Activated CD4-positive, alpha-beta T cell treated with anti-CD3 and anti-CD28 coated beads, Interleukin-2, amount 50 U/mL, for 4 hours (primary cell): ENCODE measurements at places on chromosomes 6 and 20.

DNA sequence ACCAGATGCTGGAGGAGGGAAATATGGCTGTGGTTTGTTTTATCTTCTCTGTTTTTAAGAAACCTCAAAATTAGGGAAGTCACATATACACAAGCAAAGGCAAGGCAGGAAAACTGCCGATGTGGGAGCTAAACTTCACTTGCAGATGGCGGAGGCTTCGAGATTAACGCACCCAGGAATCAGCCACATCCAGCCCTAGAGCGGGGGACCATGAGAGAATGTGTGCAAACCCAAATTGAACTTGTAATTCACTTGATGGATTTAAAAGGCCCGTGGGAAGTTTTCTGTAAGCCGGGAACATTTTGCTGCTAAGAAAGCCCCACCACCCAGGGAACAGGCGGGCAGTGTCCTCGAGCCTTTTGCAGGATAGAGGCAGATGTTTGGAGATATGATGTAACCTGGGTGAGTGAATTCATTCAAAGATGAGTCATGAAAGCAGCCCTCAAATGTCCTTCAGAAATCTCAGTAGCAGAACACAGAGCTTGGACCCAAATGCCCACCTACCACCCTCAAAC lies 39.9 kb downstream of the PREX1 start:
- no peak for DNase-seq

DNA sequence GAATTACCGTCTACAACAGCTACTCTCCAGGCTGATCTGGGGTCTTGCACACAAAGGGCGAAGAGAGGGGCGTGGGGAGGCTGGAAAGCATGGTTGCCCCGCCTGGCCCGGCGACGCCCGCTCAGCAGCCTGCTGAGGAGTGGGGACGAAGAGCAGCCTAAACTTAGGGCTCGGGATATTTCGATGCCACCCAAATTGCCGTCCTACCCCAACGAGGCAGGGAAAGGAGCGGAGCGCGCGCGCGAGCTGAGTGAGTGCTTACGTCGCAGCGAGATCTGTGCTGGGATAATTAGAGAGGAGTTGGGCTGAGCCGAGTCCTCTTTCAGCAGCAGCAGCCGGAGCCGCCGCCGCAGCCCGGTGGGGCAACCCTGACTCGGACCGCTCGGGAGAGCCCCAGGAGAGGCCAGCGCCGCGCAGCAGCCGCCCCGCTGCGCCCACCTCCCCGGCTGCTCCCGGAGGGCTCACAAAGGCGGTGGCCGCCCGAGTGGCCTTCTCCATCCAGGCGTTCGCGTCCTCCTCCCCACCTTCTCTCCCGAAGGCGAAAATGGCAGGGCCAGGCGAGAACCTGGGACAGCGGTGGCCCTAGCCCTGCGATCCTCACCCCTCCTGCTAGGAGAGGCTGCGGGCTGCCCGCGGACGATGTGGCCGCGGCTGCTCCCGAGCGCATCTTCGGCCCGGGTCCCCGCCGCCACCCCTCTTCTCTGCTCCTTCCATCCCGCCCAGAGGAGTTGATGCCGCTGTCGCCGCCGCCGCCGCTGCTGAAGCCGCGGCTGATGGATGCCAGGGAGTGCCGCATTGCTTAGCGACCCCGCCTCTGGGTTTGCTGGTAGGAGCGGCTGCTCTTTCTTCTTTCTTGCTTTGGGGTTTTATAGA lies at the start of gene CLVS2:
TSS of gene CLVS2 (plus strand) at position 315 of the 873 bp plus-strand sequence. CDS start 1,543 bp downstream, outside the sequence.
- no peak for DNase-seq

DNA sequence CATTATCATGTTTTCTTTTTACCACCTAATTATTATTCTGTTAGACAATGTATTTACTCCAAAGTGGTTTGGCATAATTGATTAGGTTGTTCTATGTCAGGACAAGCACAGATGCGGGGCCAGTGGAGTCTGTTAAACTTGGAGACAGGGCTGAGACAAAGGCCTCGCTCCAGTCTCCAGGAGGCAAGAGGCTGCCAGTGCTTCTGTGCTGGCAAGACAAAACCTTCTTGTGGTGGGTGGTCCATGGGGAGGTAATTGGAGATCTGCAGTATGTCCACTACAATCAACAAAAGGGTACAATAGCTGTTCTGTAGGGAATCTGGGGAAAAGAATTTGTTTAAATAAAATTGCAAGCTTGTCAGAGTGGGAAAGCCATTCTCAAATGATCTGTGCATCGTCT lies 677.2 kb upstream of the SLC35B3 start:
- no peak for DNase-seq

- no peak for DNase-seq
Measured at GRCh38 chr20:59110607-59111006, 53.0 kb upstream of the ZNF831 start.

GRCh38 chr20:48102076-48102787 lies 317.0 kb upstream of the SULF2 start:
- no peak for DNase-seq

DNA sequence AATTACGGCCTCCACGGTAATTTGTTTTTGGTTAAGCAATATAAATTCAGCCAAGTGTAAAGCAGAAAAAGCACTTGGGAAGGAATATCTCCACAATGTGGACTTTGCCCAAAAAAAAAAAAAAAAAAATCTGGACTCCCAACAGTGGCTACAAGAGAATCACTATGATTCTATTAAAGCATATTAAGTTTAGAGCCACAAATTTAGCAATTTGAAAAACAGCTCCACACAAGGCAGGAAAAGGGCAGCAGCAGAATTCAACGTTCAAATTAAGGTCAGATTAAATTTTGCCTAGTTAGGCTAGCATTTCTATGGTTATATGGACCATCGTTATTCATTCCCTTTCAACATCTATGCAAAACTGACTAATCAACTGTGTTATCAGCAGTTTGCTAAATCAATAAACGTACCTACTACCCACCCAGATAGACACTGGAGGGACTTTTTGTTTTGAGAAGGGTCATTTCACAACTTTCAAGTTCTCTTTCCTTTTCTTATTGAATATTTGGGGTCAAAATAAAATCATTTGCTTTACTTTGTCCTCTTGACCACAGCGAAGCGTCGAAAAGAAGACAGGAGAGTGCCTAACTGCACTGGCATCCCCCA lies 1.0 kb downstream of the MCM9 start:
- no peak for DNase-seq

- no peak for DNase-seq
Measured at GRCh38 chr20:52748285-52748932, 223.7 kb upstream of the TSHZ2 start.

- DNase-seq, result peak; percentile 49
Measured at GRCh38 chr6:75526502-75527127, 33.0 kb upstream of the FILIP1 start.

GRCh38 chr6:37230104-37230503 lies 27.5 kb upstream of the TBC1D22B start:
- DNase-seq, result no peak

DNA sequence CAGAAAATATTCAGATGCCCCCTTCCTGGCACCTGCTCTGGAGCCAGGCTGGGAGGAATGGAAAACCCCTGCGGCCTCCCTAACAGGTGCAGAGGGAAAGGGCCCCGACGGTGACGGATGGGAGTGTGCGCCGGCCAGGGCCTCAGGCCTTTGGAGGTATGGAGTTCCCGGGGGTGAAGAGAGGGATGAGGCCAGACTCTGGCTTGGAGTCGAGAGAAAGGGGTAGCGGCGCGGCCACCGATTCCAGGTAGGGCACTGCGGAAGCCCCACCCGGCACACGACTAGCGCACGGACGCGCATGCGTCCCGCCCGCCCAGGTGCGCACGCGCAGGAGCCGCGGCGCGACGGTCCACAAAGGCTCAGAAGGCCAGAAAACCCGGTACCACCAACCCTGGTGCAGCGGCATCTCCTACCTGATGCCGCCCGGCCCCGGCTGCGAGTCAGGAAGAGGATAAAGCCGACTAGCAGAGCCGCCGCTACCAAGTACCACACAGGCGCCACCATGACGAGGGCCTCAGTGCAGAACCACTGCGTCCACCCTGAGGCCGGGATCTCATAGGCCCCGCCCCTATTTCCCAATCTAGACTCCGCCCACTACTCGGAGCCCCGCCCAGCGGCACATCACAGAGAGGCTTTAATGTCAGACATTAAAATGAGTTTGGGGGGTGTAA lies at the start of gene DDRGK1:
TSS of gene DDRGK1 (minus strand) at position 559 of the 671 bp plus-strand sequence. CDS start at position 504, 55 bp downstream.
- DNase-seq, result peak; percentile 87

- DNase-seq, result no peak
Measured at GRCh38 chr6:39933669-39934130, 562 bp downstream of the MOCS1 start.

DNA sequence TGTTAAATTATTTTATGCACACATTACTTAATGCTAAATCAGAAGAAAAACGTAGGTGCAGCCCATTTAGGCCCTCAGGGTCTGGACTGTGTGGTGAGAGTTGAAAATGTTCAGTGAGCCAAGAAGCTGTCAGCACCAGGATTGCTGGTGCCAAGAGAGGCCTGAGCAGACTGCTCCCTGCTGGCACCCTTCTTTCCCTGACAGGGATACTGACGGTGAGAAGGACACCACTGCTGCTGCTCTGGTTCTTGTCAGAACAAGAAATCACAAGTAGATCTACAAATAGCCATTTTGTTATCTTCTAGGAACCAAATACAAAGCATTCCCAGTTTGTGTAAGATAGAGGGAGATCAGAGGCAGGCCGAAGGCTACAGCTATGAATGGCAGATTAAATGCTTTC lies 48.7 kb upstream of the CRISP1 start:
- no peak for DNase-seq

GRCh38 chr6:20055916-20056315 lies 156.4 kb downstream of the MBOAT1 start:
- no peak for DNase-seq

DNA sequence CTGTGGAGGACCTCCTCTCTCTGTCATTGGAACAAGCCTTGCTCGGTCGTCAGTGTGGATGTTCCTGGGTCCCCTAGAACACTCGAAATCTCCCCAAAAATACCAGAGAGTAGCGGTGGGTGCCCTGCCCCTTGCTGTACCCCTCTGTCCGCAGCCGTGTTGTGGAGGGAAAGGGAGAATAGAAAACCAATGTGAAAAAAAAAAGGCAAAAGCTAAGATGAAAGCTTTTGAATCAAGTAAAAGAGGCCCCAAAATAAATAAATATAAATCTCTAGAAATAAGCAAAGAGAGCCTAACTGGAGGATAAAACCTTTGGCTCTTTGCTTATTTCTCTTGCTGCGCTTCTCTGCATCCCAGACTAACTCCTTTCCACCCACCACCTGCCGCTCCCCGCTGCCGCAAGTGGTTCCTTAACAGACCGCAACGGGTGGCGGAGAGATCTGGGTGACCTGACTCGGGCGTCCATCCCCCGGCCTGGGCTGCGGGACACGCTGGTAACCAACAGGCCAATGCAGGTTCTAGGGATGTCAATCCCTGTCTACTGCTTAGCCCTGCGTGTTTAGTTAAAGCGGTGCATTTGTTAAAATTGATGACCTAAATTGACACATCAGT lies 110.0 kb downstream of the GPX5 start:
- DNase-seq, result no peak

GRCh38 chr6:34205466-34205865 lies 31.2 kb upstream of the HMGA1 start:
- DNase-seq, result no peak

GRCh38 chr6:113416170-113416569 lies 441.0 kb upstream of the MARCKS start:
- DNase-seq, result no peak

DNA sequence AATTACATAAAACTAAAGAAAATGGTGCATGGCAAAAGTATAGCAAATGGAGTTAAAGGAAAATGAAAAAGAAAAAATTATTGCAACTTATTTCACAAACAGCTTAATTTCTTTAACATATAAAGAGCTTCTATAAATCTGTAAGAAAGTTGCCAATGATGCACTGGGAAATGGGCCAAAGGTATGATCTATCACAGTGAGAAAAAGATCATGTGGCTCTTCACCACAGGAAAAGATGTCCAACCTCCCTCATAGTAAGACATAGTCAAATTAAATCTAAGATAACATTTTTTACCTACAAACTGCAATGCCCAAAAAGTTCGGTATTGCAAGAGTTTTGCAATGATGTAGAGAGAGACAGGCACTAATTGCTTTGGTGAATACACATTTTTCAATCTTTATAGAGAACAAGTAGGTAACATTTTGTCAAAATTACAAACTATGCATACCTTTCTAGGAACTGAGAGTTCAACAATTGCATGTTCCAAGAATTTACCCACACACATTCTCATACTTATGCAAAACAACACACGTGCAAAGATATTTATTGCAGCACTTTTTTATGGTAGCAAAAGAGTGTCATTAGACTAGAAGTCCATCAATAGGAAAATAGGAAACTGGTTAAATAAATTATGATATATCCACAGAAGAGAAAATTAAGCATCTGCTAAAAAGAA lies 372.6 kb downstream of the QKI start:
- no peak for DNase-seq

DNA sequence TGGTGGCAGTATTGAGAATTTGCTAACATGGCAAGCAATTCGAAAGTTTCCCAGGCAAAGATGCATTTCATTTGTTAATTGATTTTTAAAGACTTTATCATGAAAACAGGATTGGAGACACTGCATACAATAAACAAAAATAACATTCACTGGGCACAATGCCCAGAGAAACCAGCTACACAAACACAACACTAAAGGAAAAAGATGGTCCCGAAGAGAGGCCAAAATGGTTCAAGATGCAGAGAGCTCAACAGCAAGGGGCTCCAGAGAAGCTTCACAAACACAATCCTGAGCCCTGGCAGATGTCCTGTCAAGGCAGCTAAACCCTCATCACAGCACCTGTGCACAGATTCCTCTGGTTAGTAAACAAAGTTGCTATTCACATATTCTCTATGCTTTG lies 79.3 kb downstream of the INSM1 start:
- no peak for DNase-seq

GRCh38 chr20:17613328-17614175 lies 43.7 kb downstream of the DSTN start:
- DNase-seq, result no peak

- DNase-seq, result no peak
Measured at GRCh38 chr6:132330759-132331158, 70.5 kb downstream of the MOXD1 start.

GRCh38 chr6:99951016-99951805 lies 42.8 kb downstream of the MCHR2 start:
- no peak for DNase-seq

DNA sequence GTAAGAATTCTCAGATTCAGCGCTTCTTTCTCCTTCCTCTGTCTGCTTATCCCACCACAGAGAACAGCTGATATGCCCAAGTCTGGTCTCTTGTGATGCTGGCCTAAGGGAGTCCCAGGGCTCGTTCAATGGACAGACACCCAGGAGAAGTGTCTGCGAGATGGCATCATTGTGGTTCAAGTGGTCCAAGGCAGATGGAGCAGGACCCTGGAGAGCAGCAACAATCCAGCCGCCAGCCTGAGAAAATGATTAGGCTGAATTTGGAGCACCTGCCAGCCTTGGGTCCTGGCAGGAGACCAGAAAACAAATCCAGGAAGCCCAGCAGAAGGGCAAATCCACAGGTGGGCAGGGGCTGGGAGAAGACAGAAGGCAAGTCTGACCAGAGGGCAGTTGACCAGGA lies 145.8 kb downstream of the PTPRT start:
- DNase-seq, result no peak

GRCh38 chr6:18561037-18561750 lies 174.0 kb downstream of the RNF144B start:
- DNase-seq, result no peak
